ENCODE measurements at places on chromosomes 6 and 20.

GRCh38 chr6:21220271-21220987, 373.1 kb upstream of the SOX4 start:
- no peak for DNase-seq

- DNase-seq, result no peak
Observed at GRCh38 chr20:34506480-34506879, 9.7 kb upstream of the DYNLRB1 start.

DNA sequence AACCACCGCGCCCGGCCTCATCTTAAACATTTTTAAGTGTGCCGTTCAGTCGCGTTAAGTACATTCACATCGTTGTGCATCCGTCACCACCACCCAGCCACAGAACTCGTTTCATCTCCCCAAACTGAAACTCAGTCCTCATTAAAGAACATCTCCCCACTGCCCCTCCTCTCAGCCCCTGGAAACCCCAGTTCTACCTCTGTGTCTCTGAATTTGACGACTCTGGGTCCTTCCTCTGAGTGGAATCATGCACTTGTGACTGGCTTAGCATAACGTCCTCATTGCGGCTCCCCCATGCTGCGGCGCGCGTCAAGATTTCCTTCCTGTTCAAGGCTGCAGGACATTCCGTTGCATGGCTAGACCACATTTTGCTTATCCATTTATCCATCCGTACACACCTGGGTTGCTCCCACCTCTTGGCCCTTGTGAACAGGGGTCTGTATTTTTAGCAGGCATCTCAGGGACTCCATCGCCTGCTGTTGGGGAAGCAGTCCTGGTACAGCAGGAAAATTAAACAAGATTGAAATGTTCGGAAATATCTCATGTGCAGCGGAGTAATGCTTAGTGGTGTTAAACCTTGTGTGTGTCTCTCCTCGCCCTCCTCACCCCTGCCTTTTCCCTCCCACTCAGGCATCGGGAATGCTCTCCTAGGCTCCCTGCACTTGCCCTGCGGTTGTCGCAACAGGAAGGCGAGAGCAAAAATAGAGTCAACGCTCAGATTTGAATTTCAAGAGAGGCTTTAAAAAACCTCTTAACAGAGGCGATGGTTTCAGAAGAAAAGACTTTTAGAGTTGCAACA, 127.9 kb downstream of the PXDC1 start:
- no peak for DNase-seq

- DNase-seq, result no peak
Observed at GRCh38 chr20:48202334-48203113, 417.2 kb upstream of the SULF2 start.
